ENCODE measurements at places on chromosomes 12 and 14. TPM values are rescaled to one million over a fixed set of nuclear protein-coding genes. Genes with fewer than 3 reads are reported as not detected.

GRCh38 chr12:25417071-25417470, 136.0 kb downstream of the LMNTD1 start:
- no peak for DNase-seq

OR6C75 gene
- total RNA-seq, result not detected

MYRFL gene
- not detected for total RNA-seq

DNA sequence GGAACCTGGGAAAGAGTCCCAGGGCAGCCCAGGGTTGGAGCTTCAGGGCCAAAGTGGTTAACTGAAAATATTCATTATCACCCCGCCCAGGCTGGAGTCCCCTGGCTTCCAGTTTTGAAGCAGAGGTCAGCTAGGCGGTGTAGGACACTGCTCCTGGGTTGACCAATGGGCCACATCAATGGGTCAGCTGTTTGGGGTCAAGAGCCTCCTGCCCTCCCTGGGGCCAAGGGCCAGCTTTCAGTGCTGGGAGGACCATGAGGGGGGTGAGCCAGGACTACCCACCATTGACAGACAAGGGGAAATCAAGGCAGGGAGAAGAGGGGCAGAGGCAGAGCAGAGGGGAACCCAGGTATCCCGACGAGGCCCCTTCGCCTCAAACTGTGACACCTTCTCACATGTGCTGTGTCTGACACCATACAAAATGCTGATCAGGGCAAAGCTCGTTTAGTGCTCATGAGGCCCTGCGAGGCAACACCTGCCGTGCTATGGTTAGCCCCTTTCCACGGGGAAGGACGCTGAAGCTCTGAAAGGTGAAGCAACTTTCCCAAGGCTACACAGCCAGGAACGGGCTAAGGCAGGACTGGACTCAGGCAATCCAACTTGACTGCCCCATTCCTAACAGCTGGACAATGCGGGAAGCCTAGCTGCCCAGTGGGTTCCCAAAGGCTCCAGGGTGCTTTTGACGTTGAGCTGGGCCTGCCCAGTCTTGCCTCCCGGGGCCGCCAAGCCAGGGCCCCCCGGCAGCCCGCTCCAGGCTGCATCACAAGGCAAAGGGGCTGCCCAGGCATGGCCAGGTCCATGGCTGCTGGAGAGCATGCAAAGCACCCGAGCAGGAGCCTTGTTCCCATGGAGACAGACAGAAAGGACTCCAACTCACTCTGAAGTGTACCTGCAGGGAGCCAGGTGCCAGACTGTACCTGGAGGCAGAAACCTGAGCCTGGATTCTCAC, 2.0 kb downstream of the SYNE3 start:
- no peak for DNase-seq

DNA sequence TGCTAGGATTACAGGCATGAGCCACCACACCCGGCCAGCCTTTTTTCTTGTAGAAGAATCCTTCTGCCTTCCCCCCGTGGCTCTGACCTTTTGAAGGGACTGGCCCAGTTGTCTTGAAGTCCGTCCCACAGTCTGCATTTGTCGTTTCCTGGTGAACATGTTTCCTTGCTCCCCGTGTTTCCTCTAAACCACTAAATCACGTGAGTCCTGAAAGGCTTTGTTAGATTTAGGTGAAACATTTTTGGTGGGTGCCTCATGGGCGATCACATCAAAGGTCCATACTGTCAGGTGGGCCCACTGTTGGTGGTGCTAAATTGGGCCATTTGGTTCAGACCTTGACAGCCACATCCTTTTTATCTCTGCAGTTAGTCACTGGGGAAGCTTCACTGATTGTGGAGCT, 26.3 kb downstream of the MLXIP start:
- no peak for DNase-seq

DNA sequence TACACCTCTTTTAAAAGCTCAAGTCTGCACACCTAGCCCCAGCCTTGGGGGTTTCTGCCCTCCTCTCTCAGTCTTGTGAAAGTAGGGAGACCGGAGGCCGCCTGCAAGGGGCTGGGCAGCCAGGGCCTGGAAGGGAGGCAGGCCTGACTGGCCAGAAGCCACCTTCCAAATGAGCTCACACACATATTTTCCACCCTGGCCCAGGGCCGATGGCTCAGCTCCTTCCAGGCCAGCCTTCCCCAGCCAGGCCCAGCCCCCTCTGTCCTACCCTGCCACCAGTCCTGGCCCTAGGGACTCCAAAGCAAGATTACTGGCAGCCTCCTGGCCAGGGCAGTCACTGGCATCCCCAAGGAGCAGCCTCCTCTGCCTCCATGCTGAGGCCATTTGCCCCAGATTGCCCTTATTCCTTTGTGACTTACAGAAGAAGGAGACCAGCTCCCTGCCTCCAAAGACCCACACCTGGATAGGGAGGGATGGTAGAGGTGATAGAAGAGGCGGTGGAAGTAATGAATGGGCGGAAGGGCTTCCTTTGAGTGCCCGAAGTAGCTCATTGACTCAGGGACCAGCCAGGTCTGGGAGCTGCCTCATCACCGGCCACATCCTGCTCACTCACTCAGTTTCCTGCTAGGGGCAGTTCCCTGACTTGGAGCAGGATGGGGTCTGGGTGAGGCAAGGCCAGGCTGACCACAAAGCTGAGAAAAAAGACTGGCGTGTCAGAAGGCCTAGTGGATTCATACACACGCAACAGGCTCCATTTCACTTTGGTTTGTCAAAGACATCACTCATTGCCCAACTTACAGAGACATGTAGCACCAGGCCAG, 14.8 kb downstream of the MMP14 start:
- peak; percentile 94 for DNase-seq

- no peak for DNase-seq
Observed at GRCh38 chr14:72104011-72104613, 171.9 kb downstream of the RGS6 start.

DNA sequence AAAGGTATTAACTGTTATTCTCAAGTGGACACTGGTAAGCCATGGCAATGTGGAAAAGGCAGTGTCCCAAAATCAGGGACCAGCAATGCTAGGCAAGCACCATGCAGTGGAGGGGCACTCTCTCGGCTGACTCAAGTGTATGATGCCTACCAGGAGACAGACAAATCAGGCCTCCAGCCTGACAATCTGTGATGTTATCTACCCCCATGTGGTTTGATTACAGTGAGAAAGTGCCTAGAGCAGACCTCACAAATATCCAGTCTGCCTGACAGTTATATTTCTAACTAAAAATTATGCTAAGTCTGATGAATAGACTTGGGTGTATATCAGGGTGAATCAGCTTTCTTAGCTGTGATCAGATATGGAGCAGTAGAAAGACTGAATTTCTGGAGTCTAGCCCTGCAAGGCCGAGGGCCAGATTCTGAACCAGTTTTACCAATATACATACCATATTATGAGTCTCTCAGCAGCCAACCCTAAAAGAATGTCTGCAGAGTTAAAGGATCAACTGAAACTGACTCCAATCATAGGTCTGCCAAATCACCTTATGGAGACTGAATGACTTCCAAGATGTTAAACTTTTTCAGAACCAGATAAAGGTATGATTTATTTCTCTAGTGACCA, 3.2 kb downstream of the PLBD1 start:
- no peak for DNase-seq

PPM1H gene
- total RNA-seq, result 13.4 TPM

- DNase-seq, result no peak
Observed at GRCh38 chr12:11837216-11837934, 187.9 kb downstream of the ETV6 start.

SMCO2 gene
- total RNA-seq, result 0.88 TPM

ULK1 gene
- total RNA-seq, result 13.3 TPM

DNA sequence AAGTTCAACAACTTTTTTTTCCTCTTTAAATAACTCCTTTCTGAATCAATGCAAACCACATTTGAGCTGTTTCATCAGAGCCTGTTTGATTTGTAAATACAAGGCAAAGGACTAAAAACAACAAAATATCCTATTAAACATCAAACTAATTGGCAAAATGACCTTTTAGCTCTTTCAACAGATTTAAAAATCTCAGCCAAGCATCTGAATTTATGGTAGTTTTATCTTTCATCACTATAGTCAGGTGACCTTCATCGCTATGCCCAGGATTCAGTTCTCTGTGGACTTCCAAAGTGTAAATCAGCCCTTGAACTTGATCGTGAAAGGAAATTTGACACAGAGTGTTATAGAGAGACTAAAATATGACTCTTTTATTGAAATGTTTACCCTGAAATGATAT, 1554.5 kb upstream of the FLRT2 start:
- no peak for DNase-seq

DNA sequence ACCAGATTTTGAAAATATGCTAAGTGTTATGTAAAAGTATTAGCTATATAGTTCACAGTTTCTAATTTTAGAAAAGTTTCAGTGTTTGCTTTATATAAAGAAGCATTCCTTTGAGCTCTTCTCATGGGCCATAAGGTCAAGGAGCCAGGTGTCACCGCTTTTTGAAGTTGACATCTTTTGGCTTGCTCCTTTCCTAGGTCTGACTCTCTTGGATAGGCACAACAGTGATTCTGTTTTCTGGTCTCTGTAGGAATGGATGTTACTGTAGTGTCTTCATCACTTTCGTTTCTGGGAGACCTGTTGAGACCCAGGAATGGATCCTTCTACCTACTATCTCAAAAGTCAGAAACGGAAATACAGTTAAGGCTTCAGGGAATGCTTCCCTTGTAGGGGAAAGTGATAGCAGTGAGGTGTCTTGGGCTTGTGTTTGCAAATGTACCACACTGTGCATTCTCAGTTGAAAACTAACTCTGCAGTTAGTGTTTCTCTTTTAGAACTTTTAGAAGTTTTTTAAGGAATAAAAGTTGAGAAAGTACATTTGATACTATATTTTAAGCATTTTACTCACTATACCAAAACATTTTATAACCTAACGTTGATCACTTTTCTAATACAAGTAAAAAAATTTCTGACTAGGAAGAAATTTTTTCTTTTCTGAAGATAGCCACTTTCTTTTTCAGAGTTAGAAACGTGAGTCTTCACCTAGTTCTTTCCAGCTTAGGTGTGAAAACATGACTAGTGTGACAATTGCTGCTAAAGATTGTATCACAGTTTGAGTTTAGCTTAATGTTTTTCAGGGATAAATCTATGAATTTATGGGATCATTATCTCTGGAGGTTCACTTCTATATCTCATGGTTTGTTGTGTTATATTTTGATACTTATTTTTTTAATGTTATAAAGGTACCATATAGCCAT, 20.8 kb downstream of the VRK1 start:
- DNase-seq, result no peak

DNA sequence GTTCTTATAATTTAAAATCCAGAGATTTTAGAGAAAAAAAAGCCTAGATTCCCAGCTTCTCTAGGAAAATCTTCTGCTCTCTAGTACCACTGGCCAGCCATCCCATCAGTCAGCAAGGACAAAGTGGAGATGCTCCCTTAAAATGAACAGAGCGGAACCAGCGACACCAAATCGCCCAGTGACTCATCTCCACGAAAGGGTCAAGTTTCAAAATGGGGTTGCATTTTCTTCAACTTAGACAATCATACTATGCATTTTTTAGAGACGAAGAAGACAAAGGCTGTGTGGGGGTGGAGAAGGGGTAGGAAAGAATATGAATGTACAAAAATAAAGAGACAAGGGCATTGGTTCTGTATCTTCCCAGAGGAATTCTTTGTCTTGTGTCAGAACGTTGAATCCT, 212.0 kb downstream of the SLC15A4 start:
- no peak for DNase-seq

GRCh38 chr12:94795044-94795443, 144.7 kb upstream of the TMCC3 start:
- no peak for DNase-seq

ARPC3 gene
- total RNA-seq, result 258 TPM

GRCh38 chr14:44961151-44961553, 595 bp downstream of the KLHL28 start:
- peak; percentile 83 for DNase-seq

KLHDC2 gene
- total RNA-seq, result 110 TPM

ACSS3 gene
- total RNA-seq, result 22.4 TPM

DNA sequence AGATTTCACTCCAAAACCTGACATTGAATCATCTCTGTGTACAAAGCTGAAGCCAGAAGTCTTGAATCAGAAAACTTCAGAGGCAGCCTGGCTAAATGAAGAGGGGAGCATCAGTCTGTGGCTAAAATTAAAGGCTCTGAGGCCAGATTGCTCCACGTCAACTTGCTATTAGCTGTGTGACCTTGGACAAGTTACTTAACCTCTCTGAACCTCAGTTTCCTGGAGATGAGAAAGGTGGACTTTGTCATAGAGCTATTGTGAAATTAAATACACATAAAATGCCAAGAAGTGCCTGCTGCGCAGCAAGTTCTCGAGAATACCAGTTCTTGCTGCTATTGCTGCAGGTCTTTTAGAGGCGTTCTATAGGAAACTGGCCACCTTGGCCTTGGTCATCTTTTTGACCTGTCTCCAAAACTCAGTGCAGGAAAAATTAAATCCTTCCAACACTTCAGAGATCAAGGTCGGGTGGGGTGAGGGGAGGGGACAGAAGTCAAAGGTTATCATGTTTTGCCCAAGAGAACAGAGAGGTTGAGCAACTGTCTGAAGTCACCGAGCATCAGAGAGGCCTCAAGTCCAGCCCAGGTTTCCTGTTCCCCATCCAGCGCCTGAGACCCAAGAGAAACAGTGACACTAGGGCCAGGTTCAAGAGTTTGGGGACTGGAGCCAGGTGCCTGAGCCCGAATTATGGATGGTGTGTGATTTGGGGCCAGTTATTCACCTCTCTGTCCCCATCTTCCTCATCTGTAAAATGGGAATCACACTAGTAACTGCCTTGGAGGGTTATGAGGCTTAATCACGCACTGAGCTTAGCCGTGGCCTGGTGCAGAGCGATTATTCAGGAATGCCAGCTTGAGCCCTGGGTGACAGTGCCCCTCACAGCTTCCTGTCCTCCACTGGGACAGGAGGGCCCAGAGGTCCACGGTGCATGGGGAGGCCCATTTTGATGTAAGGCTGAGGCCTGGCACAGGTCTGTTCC, 1.1 kb downstream of the SERPINA1 start:
- no peak for DNase-seq

- no peak for DNase-seq
Observed at GRCh38 chr14:38989922-38990546, 113.0 kb downstream of the SEC23A start.

GSC gene
- 9.4 TPM for total RNA-seq

RFLNA gene
- 15.9 TPM for total RNA-seq

DNA sequence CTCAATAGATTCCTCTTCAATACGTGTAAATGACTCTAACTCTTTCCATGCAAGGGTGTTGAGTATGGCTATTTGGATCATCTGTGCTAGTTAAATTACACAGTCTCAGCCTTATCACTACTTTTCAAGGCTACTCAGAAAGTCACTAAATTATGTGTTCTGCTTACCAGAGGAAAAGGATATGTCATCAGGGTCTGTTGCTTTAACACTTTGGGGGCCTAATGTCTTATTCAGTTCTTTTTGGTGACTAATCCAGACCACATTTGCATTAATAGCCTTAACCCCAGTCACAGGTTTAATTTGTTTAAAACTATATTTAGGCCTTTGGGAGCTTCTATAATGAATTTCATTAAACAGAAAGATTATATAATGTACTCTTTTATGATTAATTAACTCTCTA, 649.3 kb downstream of the RPS29 start:
- no peak for DNase-seq

GRCh38 chr14:25943329-25943728, 654.5 kb downstream of the NOVA1 start:
- DNase-seq, result no peak

GRCh38 chr14:77549451-77549850, 50.8 kb upstream of the ISM2 start:
- no peak for DNase-seq

GRCh38 chr12:27907766-27908165, 64.8 kb downstream of the PTHLH start:
- DNase-seq, result no peak

DAD1 gene
- 213 TPM for total RNA-seq
